ENCODE measurements at places on chromosomes 3 and 15.

DNA sequence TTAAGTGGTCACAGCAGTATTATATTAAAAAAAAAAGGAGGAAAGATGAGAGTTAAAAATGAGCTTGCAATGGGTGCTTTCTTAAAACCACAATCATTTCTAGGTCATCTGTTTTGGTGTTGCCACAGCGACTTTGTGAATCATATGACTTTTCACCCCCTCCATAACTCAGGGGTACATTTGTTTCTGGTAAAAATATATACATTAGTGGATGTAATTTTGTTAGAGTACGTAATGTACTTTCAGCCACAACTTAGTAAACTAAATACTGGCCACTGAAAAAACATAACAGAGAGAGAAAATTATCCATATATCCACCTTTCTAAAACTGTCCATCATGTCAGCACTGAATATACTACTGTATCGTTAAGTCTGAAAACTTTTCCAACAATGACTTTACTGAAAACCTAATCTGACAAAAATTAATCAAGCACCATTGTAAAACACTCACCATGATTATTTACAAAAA is 3.4 kb downstream of the ANKRD28 start:
- no peak for DNase-seq

- DNase-seq: no peak
Observed at GRCh38 chr3:180274536-180274935, 237.8 kb upstream of the PEX5L start.

- no peak for DNase-seq
Observed at GRCh38 chr3:50303013-50303815, at the start of gene HYAL1. Gene HYAL1 (minus strand): TSS chr3:50303574. CDS start chr3:50302956, 618 bp downstream.

DNA sequence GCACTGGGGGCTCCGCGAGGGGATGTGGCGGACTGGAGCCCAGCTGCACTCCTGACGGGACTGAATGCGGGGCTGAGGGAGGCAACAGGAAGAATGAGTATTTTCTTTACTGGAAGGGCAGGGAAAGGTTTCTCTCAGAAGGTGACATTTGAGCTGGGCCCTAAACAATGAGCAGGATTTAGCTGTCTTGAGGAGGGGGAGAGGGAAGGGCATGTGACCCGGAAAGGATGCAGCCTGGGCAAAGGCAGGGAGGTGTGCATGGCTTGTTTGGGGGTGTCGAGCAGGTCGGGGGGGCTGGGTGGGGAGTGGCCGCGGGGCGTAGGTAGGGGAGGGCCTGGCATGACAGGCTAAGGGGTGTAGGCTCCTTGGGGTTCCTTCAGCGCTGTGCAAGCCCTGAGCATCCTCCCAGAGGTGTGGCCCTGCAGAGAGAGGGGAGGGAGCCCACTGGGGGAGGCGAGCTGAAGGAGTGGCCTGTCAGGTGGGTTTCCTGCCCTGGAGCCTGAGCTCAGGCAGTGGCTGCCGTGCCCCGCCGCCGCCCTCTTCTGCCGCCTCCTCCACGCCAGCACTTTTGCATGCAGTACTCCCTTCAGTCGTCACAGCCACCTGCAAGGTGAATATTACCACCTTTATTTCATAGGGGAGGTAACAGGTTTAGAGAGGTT is 17.2 kb upstream of the ANKDD1A start:
- peak; percentile 98 for DNase-seq

- DNase-seq: no peak
Observed at GRCh38 chr15:31953478-31953877, 76.8 kb upstream of the CHRNA7 start.
